ENCODE measurements at places on chromosomes 5 and 9.

DNA sequence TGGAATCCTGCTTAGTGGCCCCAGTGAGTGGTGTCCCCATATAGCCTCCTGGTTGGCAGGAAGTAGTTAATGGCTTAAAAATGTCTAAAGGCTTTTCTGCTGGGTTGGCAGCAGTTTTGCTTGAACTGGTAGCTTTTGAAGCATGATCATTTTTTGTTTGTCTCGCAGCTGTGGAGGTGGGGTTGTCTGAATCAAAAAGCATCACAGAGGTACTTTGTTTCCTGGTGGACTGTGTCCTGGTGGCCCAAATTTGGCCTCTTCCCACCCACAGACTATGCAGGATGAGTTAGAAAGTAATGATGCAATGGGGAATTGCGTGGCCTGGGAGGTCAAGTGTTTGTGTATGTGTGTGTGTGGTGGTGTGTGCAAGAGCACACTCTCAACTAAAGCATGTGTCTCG is 322.7 kb downstream of the ARHGEF28 start:
- no peak for DNase-seq

GRCh38 chr5:139162448-139162847 is 35.7 kb downstream of the SIL1 start:
- no peak for DNase-seq

- DNase-seq, result no peak
Observed at GRCh38 chr9:116942593-116943061, 255.5 kb downstream of the TRIM32 start.

GRCh38 chr5:78509884-78510769 is 138.4 kb downstream of the LHFPL2 start:
- no peak for DNase-seq

DNA sequence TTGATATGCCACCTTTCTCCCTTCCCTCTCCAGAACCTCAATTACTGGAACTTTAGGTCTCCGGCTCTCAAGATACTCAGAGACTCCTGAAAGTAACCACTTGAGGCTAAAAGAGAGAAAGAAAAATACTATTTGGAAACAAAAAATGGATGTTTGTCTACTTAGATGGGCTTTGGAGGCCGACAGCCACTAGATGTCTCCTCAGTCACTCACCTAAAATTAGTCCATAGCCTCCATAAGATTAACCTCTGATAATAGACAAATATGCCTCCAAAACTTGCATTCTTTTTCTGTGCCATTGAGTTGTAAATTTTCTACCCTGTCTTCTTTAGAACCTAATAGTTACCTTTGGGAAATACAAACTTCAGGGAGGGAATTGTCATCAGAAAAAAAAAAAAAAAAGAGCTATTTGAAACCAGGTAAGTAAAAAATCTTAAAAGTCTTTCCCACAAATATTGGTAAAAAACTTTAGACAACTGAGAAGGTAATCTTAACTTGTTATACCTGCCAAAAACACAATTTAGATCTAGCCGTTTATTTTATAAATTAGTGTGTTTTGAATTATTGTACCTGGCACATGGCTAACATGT is 11.2 kb upstream of the PCDH1 start:
- DNase-seq, result no peak

DNA sequence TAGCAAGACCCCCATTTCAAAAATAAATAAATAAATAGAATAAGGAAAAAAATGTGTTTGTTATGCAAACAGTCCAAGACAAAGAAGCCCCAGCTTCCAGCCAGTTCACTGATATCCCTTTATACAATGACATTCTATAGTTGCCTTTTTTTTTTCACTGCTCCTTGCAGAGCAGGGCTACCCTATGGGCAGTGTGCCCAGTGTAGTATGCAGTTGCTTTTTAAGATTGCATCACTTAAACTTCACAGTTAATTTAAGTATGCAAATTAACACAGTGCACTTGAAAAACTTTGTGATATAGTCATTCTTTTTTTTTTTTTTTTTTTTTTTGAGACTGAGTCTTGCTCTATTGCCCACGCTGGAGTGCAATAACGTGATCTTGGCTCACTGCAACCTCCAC is 40.8 kb upstream of the ARRDC3 start:
- DNase-seq, result no peak

GRCh38 chr9:36828611-36829013 is 205.5 kb downstream of the PAX5 start:
- no peak for DNase-seq

DNA sequence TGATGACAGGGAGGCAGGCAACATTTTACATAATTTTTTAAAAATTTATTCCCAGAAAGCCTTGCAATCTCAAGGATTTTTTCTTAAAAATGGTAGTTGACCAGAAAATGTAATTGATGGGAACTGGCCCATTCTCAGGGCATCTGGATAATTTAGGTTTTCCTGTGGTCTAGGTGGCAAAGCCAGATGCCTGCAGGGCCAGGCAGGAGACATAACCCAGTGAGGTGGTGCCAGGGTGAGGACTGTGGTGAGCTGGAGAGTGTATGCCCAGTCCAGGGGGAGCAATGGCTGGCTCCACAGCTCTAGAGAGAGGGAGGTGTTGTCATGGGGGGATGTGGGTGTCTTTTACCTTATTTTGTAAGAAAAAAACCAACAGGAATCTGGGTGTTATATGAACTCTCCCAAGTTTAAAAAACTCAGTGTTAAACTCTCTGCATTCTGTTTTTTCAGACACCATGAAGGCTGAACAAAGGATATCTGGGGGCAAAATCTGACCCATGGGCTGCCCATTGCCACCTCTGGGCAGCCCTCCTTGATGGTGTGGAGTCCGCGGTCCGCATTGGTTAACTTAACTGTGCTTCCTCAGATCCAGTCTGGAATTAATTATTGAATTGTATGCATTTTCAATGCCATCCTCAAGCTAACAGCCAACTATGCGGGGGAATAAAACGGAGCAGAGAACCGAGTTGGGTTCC is 43.9 kb downstream of the BOD1 start:
- DNase-seq, result no peak

- DNase-seq, result no peak
Observed at GRCh38 chr9:35000535-35001284, 11.2 kb downstream of the DNAJB5 start.

- no peak for DNase-seq
Observed at GRCh38 chr5:9500625-9501024, 45.2 kb downstream of the SEMA5A start.

DNA sequence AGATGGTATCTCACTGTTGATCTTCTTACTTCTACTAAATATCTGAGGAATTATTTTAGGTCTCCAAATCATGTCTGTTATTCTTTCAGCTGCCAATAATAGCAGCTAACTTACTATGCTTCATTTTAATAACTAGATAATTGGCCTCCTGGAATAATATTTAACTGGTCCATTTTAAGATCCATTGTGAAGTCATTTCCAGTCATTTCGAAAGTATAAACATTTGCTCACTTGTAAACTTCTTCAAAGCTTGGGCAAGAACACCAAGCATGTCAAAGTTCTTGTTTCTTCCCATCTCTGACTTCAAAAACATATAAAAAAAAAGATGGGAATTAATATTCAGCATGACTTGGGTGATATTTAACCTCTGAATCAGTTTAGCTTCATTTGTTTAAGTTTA is 61.4 kb upstream of the MRPS30 start:
- no peak for DNase-seq

GRCh38 chr9:13033959-13034693 is 245.4 kb downstream of the MPDZ start:
- peak; percentile 28 for DNase-seq

DNA sequence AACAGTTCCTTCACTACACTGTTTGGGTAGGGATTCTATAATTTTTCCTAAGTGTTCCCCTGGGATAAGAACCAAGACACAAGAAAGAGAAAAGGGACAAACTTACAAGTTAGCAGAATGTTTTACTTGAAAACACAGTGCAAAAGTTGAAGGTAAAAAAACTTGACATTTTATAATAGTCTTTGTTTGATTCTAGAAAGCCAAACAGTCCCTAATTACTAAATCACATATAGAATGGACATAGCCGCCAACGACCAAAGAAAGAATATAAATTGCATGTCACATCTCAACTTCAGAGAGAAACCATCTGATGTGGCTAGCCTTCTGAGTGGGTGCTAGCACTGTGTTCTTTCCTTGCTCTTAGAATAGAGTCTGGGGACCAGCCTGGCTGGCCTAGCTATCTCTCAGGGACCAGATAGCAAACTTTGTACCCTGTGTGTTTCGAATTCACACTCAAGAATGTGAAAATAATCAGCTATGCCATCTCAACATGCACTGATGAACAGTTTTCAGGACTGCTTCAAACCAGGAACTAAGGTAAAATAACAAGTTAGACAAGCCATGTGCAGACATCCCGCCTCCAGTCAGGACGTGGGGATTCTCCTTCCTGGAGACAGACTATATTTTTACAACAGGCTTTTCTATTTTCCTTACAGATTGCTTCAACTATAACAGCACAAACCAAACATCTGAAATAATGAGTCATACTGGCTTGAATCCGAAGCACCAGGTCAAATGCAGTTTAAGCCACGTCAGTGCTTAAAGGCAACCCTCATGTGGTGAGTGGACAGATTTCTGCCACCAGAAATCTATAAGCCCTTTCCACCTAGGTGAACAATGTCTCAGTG is 53.7 kb downstream of the LHFPL2 start:
- peak; percentile 87 for DNase-seq

DNA sequence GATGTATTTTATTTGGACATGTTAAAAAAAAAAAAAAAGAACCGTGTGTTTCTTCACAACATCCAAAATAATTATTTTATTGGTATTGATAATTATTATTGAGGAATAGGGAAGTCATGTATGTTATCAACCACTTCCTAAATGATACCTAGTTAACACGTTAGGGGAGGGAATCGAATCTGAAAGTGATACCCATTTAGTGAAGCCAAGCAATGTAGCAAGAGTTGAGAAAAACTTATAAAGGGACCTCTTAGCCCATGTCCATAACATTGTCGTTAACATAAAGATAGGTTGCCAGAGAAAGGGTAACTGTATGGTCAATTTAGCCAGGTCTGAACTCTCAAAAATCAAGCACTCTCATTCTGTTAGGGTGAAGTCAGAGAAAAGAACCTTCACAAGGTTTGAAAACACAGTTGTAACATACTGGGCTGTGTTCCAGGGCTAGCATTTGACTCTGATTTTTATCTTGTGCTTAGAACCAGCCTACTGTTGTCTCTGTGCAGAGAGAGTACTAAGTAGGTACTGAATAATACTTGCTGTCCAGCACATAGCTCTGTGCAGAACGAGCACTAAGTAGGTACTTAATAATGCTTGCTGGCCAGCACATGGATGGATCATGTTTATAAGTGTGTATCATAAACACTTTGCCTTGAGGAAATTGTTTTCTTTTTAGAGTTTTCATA is 60.4 kb downstream of the GHR start:
- DNase-seq, result no peak

DNA sequence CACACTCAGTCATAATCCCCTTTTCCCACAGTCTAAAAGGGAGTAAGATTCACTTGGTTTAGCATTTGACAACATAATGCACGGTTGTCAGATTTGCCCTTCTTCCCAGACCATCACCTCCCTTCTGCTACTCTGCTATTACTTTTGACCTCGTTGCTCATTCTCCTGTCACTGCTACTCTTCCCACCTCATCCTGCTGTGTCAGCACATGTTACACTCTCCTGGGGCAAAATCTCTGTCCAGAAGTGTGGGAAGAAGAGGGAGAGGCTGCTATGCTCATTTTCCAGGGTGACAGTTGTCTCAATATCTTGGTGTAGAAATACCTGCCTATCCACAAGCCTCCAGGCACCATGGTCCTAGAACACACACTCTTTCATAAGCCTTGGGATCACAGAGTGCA is 449.9 kb upstream of the PIK3R1 start:
- DNase-seq, result no peak

- no peak for DNase-seq
Observed at GRCh38 chr9:75864266-75864665, 26.2 kb upstream of the PCSK5 start.

- DNase-seq, result no peak
Observed at GRCh38 chr5:88682131-88682530, 200.9 kb downstream of the MEF2C start.

- no peak for DNase-seq
Observed at GRCh38 chr5:131513780-131514179, 121.2 kb downstream of the RAPGEF6 start.

DNA sequence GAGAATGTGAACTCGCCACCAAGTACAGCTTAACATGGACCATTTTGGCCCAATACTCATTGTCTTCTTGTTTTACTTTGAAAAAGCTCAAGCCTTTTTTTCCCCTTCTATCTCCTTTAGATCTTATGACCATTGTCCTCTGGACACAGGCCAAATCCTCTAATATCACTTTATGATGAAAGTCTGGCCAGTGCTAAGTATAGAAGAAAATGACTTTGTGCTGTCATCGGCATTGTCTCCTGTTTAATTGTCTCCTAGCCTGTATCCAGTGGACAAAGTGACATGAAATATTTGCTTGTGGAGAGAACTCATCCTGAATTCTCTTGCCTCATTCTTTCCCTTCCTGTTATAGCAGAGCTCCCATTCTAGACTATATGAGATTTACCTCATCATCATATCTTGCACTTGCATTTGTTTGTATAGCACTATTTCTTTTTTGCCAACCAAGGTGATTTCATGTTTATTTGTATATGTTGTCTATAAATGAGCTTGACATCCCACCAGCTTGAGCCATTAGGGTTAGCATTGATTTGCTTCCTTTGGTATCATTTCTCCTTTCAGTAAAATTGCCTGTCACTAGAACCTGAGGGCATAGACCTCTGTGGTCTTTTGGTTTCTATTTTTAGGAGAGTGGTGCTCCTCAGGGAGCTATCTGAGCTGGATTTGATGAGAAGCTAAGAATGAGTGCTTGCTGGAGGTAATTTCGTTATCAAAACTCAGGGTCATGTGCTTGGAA is 18.8 kb upstream of the TNFAIP8 start:
- DNase-seq, result no peak

DNA sequence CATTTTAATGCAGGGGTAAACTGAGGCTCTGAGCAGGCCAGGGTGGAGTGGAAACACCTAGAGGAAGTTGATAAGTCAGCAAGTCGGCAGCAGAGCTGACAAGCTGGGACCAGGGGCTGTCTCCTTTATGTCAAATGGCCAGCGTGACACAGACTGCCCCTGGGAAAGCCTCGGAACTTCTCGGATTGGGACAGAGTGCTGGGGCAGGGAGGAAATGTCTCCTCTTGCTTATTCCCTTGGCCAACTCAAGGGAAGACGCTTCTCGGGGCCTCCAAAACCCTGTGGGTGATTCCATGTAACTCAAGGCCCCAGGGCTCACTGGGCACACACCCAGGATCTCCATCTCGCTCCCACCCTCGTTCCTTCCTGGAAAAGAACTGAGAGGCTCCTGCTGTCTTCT is 25.4 kb upstream of the ANXA6 start:
- no peak for DNase-seq

- DNase-seq, result no peak
Observed at GRCh38 chr5:82884821-82885471, 192.2 kb downstream of the TMEM167A start.

GRCh38 chr9:137449081-137449844 is 8.1 kb upstream of the ENTPD8 start:
- no peak for DNase-seq

DNA sequence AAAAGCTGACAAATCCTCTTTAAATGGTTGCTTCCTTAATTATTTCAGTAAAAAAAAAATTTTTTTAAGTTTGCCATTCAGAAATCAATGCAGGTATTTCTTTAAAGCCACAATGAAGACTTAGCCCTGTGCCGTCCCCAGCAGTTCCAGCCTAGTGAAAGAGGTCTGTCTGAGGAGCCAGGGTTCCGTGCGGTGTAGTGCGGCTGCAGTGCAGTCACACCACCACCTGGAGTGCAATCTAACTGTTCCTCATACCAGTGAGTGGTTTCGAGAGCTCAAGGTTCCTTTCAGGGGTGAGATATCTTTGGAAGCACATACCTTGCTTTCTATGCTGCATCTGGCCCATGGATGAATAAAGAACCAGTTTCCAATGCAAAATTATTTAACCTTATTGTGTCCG is 87.5 kb downstream of the FANCC start:
- DNase-seq, result no peak
